Ovary (tissue), 10 donors: ENCODE measurements at places on chromosomes 3 and 15.

- DNase-seq = peak; percentile 24
These were observed 79.8 kb downstream of the RHCG start for GRCh38 chr15:89416339-89417183.

DNA sequence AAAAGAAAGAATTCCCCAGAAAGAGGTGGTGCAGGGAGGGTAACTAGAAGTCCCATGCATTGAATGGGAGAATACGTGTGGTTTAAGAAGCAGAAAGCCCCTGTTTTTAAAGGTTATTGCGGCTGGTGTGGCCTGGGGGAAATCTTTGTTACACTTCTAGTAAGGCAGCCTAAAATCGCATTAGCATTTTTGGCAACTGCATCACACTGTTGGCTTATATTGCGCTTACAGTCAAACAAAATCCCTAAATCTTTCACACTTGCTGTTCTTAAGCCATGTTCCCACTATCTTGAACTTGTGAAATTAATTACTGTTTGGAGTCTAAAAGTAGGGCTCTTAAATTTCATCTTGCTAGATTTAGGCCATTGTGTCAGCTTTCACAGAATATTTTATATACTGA lies 66.0 kb upstream of the GOLIM4 start:
- DNase-seq = no peak

DNA sequence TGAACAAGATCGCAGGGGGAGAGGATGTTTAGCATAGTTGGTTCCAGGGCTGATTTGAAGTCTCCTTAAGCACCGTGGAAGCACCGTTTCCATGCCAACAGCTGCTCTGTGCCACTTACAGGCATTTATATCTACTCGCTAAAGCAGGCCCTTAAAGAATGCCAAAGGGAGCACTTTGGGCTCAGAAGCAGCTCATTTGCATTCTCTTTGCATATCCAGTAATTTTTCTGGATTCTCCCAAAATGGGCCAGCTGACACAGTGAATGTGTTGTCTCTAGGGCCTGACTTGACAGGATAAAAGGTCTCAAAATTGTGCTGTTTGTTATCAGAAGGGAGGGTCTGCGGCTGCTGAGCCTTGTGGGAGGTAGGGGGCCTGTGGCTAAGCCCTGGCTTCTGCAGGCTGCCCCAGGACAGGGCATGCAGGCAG lies 138.6 kb downstream of the FBLN2 start:
- DNase-seq = no peak

GRCh38 chr3:99957151-99957796 lies 139.6 kb downstream of the CMSS1 start:
- DNase-seq = no peak

GRCh38 chr3:123015596-123015995 lies 12.0 kb downstream of the SEMA5B start:
- no peak for DNase-seq

DNA sequence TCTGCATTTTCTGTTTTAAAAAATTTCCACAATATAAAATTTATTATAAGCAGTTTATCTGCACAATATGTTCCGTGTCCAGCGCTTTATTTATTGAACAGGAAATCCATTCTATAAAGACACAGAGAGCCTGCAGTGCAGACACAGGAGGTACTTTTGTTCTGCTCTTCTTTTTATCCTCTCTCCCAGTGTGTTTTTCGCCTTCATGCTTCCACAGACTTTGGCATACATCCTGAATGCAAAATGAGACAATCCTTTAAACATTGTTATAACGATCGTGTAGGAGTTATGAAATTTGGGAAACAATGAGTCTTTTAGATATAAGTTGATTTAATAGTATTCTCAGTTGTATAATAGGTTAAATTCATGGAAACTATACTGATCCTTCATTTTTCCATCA lies 749.2 kb downstream of the NAALADL2 start:
- DNase-seq = no peak

DNA sequence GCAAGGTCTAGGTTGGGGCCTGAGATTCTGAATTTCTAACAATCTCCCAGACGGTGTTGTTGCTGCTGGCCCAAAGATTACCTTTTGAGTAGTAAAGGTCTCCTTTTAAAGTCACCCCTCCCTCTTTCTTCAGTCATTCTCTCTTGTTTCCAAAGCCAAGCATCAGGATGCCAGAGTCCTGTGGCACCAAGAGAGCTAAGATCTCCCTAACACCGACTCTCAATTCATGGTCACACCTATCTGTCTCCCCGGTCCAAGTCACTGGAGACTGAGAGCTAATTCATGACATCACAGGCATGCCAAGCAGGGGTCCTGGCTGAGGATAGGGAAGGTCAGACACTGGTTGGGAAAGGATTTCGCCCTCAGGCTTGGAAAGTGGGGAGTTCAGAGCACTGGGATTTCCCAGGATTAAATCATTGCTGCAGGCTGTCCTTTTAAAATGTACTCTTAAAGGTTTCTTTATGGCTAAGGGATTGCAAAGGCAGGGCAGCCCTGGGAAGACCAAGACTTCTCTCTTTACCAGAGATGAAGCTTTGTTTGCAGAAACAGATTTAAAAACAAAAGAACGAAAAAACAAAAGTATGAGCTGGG lies 7.3 kb downstream of the SHOX2 start:
- DNase-seq = no peak

- no peak for DNase-seq
These were observed 1125.4 kb downstream of the ROBO1 start for GRCh38 chr3:78642226-78643035.

DNA sequence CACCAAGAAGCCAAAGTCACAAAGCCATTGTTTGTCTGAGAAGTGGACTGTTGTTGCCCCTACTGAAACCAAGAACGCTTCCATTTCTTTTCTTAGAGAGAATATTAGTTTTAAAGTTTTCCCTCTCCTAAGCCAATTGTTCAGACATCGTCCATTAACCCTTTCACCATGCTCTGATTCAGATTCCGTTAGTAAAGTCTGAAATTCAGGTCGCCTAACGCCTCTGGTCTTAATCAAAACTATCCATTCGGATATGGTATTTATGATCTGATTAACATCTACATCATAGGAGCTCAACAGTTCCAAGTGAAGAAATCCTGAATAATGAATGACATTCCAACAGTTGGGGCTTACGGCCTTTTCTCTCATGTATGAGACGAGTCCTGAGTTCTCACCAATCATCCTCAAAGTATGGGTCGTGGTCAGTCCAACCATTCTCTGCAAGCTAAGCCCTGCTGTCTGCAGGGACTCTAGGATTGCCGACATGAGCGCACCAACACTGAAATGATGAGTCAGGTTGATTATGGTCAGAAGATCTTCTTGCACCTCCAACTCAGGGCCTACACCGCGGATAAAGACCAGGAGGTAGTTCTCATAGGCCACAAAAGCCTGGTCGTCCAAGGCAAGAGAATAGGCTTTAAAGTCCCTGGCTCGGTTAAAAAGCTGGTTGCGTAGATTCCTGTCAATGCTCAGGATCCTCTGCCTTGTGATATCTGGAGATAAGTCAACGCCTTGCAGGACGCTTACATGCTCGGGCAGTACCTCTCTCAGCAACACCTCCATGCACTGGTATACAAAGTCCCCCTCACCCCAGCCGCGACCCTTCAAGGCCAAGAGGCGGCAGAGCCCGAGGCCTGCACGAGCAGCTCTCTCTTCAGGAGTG lies 767 bp downstream of the EPM2AIP1 start:
- DNase-seq = no peak

- DNase-seq = no peak
These were observed 1066.5 kb downstream of the PLOD2 start for GRCh38 chr3:145094355-145094941.

DNA sequence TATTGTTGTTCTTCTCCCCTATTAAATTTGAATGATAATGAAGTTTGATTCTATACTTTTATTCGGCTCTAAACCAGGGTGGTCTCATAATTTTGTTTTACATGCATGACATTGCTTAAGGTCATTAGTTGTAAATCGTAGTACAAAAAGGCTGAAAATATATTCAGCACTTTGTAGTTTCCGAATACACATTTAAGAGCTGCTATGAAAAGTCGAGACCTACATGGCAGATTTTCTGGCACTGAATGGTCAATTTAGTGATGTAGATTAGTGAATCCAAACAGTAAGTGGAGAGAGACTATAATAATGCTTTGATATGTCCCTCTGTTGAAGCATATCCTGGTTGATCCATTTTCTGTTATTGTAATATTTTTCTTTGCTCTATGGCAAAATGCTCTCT lies 254.0 kb upstream of the SOX2 start:
- no peak for DNase-seq

DNA sequence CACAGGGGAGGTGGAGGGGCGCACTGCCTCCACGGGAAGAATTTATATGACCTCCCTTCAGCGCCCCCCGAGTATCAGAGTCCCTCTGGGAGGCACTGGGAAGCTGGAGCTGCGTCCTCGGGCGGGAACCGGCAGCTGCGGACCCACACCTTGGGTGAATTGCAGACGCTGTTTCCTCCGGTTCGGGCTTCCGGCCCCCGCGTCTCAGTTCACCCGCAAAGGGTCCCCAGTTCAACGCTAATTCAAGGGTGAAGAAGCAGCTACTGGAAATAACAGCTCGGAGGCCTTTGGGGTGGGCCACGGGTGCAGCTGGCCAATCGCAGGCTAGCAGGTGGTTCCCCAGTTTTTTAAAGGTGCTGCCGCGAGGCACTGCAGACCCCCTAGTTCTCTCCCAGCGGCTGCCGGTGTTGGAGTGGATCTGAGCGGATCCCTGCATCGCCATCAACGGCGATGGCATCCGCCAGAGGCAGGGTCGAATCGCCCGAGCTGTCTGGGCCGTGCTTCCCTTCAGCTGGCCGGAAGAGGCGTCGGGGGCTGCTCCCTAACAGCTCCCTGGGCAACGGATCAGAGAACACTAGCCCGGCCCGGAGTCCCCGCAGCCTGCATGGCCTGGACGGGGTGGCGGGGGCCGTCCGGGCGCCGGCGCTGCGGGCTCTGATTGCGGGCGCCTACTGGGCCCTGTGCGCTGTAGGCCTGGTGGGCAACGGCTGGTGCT lies 19.4 kb upstream of the ADAMTS7 start:
- no peak for DNase-seq

GRCh38 chr3:38468765-38469164 lies 15.1 kb downstream of the ACVR2B start:
- no peak for DNase-seq

DNA sequence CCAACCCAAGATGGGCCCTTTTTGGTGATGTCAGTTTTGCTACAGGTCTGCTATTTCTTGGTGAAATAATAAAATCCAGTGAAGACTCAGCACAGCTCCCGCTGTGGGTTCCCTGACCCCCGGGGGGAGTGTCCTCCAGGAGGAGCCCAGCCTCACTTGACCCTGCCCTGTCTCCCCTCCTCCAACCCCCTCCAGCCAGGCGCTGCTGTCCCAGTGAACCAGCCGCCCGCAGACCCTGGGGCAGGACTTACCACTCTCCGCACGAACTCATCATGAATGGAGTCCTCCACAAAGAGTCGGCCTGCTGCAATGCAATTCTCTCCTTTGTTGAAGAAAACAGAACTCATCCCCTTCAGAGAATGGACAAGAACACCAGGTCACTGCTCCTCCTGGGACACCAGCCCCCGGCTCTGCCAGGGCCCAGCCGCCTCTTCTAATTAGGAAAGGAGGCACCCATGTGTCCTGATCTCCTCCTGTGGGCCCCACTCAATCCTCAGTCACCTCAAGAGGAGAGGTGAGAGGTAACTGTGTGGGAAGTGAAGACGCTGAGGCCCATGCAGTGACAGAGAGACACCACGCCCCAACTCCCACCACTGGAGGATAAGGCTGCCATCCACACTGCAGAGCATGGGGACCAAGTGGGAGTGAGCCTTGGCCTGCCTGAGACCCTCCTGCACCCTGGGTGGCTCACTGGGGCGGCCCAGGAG lies 28.8 kb upstream of the SLC41A3 start:
- no peak for DNase-seq

DNA sequence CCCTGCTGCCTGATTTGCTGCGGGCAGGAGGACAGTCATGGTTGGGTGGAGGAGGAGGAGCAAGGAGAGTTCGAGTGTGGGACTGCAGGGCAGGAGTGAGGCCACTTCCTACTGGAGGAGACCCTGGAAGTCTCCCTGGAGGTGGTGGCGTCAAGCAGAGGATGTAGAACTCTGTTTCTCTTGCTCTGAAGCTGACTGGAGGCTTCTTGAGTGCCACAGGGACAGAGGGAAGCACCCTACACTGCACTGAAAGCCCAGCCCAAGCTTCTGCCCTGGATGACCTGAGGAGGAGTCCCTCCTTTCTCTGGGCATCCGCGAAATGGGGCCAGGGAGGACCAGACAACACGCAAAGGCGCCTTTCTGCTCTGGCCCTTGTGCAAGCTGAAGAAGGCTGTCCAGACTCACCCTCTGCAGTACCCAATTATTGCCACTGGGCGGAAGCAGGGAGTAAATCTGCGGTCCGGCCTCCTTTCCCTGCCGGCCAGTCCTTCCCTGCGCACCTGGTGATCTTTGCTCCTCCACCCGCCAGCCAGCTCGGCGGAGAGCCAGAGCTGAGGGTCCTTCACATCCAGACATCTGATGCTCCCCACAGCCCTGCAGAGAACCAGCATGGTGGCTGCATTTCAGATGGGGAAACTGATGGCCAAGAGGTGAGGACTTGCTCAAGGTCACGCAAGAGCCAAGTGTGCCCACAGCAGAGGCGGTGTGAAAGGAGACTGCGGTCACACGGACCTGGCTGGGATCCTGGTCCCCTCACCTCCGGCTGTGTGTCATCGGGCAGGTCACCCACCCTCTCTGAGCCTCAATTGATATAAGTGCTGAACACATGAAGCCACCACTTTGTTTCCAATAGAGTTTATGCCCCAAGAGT lies 207.1 kb downstream of the TBC1D2B start:
- peak; percentile 53 for DNase-seq

- no peak for DNase-seq
These were observed 98.0 kb upstream of the SLC6A6 start for GRCh38 chr3:14304101-14305045.

GRCh38 chr3:49277383-49277775 lies 347 bp upstream of the C3orf62 start:
- DNase-seq = no peak

GRCh38 chr15:93136606-93137005 lies 47.6 kb upstream of the RGMA start:
- no peak for DNase-seq

- DNase-seq = no peak
These were observed 123.8 kb upstream of the TJP1 start for GRCh38 chr15:29945943-29946596.

GRCh38 chr3:43455233-43455632 lies 166.6 kb downstream of the ANO10 start:
- DNase-seq = no peak

GRCh38 chr3:156371701-156372100 lies 183.2 kb downstream of the SSR3 start:
- DNase-seq = no peak
